ENCODE measurements at places on chromosomes 4 and X.

DNA sequence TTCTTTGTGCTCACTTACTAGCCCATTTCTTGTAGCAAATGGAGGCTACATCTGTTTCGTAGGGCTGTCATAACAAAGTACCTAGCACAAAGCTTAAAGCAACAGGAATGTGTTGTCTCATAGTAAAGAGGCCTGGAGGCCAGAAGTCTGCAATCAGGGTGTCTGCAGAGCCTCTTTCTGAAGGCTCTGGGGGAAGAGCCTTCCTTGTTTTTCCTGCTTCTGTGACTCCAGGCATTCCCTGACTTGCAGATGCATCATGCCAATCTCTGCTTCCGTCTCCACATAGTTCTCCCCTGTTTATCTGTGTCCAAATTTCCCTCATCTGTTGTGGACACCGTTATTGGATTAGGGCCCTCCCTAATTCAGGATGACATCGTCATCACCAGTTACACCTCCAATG, 67.1 kb downstream of the SHROOM2 start:
- no peak for DNase-seq

GRCh38 chr4:65495439-65495838, 174.8 kb downstream of the EPHA5 start:
- DNase-seq: no peak

GRCh38 chr4:120472447-120473131, 405.9 kb upstream of the MAD2L1 start:
- DNase-seq: no peak

DNA sequence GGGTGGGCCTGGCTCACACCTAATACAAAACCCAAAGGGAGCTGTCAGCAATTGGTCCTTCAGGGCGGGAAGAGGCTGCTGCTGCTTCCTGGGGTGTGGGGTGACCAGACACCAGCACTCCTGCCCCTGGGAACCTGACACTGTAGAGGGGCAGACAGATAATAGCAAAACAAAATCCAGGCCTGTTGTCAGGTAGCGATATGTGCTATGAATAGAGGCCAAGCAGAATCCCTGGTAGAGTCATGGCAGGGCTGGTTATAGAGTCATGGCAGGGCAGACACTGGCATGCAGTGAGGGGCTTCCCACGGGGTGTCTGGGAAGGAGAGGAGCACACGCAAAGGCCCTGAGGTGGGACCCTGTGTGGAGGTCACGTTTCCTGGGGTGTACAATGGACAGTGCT, 79.6 kb upstream of the PSAPL1 start:
- DNase-seq: no peak

DNA sequence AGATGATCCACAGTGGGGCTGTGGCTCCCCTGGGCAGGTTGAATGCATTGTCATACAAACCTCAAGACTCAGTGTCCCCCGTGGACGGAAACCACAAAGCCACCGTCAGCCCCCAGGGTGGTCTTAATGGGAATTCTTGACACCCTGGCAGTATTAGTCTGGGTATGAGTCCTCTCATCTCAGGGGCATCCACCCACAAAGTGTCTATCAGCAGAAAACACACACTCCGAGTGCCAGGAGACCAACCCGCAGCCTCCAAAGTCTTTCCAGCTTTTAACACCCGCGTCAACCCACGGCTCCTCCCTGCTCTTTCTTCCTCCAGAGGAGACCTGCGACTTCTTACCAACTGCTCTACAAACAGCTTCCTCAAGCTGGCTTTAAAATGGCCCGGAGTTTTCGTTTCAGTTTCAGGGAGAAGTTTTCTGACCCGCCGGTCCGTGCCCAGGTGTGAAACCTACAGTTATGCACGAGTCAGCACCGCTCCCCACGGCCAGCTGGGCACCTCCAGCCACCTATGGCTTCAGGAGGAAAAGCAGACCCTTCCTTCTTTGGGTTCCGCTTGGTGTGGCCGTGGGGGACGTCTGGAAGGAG, 14.4 kb upstream of the ASMTL start:
- peak; percentile 66 for DNase-seq

DNA sequence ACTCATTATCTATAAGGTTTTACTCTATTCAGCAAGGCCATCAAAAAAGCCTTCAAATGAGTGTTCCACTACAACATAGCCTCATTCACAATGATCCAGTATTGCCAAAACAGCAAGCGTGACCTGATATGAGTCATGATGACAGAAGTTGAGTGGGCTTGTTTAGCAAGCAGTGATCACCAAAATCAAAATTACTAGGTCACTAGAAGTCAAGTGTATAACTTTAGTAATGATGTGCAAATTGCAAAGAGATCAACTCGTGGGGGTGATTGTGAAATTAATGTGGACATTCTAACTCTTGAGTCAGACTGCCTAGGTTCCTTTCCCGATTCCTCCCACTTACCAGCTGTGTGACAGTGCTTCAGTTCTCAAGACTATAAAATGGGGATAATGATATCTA, 124.5 kb downstream of the CHM start:
- DNase-seq: no peak

- DNase-seq: no peak
Observed at GRCh38 chrX:154030266-154030665, 10.6 kb upstream of the IRAK1 start.

DNA sequence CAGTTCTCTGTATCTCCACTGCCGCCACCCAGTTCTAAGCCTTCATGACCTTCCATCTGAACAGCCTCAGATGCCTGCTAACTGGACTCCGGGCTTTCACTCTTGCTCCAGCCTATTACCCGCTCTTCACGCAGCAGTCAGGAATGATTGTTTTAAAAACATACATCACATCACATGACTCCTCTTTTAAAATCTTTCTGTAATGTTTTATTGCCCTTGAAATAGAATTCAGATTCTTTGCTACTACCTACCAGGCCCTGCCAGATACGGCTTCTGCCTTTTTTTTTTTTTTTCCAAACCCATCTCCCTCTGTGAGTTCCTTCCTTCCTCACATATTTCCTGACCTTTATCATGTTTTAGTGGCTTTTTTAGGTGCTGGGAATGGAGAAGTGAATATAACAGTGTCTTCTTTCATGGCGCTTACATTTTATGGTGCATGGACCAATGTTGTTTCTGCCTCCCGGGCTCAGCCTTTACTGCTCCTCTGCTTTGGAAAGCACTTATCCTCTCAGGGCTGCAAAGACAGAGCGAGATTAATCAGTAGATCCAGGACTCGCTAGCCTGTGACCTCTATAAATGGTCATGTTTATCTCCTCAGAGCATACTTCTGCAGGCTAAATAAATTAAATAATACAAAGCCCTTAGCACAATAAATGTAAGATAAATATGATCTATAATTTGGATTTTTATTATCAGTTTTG, 58.0 kb downstream of the FBXO8 start:
- DNase-seq: no peak

GRCh38 chr4:107187091-107187490, 151.0 kb upstream of the DKK2 start:
- no peak for DNase-seq

DNA sequence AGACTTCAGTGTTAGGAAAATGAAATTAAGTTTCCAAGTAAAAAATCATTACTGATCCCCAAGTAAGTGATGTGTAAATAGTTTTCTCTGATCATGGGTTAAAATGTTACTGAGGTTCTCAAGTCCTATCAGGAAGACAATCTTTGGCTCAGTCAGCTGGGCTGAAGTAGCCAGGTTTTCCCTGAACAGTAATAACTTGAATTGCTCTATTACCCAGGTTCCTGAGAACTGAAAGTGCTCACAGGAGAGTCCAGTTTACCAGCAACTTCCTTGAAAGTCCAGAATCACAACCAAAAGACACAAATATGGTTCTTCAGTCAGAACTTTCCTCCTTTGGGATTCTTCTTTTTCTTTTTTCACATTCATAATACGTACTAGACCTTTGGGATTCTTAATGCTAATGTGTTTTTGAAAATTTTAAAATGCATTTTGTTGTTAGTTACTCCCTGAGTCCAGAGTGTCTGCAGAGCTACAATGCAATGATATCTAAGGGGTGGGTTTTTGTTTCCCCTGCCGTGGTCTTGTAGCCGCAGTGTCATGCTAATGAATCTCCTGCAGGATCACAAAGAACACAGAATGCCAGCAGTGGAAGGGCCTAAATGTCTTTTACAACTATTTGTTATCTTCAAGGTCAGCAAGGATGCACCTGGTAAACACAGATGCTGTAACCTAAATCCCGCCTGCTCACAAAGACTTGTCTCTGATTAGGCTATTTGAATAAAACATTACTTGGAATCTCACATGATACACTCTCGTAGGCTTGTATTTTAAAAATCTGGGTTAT, 439.8 kb upstream of the NR3C2 start:
- no peak for DNase-seq

- no peak for DNase-seq
Observed at GRCh38 chr4:183602557-183603027, 56.4 kb downstream of the RWDD4 start.

- DNase-seq: peak; percentile 34
Observed at GRCh38 chr4:107931775-107932321, 499 bp downstream of the CYP2U1 start.

- no peak for DNase-seq
Observed at GRCh38 chr4:7180938-7181337, 11.4 kb upstream of the SORCS2 start.

GRCh38 chr4:5126231-5126630, 75.0 kb downstream of the STK32B start:
- DNase-seq: no peak

DNA sequence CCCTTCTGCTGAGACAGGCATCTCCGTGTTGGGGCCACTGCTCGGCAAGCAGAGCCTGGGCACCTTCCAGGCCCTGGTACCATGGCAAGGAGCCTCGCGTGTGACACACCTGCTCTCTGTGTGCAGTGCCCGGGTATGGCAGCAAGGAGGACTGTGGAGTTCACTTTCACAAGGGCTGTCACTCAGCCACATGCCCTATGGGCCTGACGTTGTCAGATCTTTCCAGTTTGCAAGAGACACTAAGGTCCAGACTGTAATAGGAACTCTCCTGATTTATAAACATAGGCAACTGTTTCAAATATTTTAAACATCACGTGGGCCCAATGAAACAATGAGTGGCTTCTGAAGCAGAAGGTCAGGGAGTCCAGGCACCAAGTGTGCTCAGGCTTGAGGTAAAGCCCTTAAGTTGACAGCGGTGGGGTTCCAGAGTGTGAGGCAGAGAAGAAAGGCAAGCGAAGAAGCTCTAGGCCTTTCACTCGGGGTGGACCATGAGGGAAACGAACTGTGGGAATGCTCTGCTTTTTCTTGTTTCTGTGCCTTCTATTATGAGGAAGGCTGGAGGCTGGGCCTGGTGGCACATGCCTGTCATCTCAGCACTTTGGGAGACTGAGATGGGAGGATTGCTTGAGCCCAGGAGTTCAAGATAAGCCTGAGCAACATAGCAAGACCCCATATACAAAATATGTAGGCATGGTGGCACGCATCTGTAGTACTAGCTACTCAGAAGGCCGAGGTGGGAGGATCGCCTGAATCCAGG, 108.6 kb upstream of the TRIM2 start:
- DNase-seq: no peak

DNA sequence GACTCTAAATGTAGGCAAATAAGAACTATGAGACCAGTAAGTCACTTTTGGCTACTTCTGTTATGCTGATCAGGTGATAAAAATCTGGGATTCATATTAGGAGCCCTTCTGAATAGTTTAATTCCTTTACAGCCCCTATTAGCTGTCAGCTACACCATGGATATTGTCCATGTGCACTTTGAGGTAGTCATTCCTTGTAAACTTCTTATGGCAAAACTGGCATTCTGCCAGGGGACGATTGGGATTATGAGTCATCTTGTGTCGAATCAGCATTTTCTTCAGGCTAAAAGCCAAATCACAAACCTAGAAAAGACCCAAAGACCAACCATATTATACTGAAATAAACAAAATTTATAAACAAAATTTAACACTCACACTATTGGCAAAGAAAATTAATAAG, 227.6 kb downstream of the PRDM5 start:
- DNase-seq: no peak

DNA sequence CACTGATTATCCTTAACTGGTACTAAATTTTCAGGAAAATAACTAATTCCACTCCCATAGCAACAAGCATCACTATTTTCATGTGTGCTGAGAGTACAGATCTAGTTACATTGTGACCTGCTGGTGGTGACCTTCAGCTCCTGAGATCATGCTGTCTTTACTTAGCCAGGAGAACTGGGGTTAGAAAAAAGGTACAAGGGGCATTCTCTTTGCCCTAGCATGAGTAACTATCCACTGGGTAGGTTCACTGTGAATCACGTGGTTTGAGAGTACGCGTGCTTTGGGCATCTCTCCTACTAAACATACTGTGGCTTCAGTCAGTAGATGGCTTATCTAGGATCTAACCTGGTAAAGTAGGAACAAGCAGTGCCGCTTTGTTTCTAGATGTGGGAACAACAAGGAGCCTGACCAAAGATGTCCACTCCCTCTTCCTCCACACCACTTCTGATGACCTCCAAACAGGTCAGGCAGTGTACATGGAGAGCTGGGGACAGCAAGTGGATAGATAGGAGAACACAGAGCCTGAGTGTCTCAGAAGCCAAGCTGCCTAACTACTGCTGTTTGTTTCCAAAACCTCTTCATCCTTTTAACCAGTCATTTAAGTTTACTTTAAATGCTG, 90.2 kb downstream of the CBR4 start:
- no peak for DNase-seq

DNA sequence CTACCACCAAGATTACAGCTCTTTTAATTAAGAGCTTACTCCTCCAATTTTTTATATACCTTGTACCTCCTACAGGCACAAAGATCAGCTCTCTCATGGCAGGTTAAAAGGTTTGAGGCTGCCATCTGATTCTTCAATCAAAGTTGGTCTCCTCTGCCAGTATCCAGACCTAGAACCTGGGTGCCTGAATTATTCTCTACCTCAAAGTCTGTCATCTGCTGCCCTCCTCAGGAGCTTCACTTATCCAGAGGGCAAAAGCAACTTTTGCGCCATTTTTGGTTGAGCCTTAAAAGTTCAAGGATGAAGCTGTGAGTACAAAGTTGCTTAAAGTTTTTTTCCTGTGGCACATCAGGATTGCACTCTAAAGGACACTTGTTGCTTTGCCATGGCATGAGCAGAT, 343.7 kb upstream of the PPP1R2C start:
- peak; percentile 12 for DNase-seq

GRCh38 chr4:111031596-111031995, 408.7 kb upstream of the PITX2 start:
- DNase-seq: no peak

- no peak for DNase-seq
Observed at GRCh38 chr4:94341481-94342370, 910 bp downstream of the HPGDS start.

DNA sequence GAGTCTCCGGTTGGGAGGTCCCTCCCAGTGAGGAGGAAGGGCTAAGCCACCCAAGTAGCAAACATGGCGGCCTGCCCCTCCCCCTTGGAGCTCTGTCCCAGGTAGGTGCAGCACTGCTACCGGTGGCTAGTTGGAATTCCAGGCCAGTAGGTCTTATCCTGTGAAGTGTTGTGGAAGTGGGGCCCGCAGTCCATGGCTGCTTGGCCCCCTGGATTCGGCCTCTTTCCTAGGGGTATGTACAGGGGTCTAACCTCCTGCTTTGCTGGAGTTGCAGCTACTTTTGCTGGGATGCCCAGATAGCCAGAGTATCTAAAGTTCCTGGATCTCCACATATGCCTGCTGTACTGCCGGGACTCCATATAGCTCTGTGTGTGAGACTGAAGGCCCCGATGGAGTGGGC, 9.9 kb upstream of the TMSB15C start:
- DNase-seq: no peak

Data from CD4-positive, alpha-beta T cell treated with Interleukin-4 for 1 hour (primary cell).